ENCODE measurements at places on chromosomes 13 and 19.

DNA sequence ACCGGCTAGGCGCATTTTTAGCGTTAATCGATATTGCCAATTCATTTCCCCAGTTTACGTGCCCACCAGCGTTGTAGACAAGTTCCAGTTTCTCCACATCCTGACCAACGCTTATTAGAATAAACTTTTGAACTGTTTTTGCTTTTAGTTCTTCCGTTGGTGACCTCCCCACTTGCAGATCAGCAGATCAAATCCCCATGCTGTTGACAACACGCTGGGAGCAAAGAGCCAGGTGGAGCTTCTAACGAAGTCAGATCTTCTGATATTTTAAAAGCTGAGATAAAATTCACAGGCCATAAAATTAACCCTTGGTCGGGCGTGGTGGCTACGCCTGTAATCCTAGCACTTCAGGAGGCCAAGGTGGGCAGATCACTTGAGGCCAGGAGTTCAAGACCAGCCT lies 21.2 kb downstream of the RCN3 start:
- no peak for DNase-seq

DNA sequence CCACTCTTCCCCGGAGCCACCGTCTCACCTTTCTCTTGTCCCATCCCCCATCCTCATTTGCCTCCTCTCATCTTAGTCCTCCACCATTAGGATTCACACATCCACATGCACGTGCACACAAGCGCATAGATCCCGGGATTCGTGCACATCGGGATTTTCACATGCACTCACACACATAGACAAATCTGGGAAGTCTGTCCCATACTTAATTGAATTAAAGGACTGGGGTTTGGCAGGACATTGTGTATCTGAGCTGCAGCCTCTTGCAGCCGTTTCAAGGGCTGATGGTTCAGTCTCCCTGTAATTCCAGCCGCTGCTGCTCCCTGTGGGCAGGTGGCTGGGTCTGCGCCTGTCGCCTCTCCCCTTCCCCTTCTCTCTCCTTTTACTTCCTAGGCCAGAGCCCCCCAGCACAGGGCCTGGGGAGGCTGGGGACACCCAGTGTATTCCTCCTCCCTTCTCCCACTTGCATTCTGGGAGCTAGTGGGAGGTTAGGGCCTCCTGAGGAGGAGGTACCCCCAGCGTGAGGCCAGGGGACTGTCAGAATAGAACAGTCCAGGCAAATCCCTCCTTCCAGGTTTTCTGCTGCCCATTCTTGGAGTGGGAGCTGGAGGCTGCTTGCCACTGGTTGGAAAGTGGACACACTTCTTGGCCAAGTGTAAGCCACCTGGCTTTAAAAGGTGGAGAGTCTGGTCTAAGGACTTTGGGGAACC lies 43.6 kb downstream of the LYL1 start:
- no peak for DNase-seq

DNA sequence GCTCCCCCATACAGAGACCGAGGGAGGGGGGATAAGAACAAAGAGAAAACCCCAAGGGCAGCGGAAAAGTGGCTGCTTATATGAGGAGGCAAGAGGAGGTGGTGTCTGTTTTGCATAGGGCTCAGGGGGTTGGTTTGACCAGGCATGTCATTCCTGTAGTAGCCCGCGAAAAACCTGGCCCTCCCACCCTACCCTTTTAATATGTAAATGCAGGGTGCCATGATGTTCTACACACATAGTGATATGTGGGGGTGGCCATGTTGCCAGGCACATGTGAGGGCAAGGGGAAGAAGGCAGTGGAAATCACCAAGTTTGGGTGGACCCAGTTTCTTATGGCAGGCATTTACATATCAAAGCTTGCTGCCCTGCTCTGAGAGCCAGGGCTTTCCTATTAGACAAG lies 203.5 kb upstream of the UBL3 start:
- no peak for DNase-seq

DNA sequence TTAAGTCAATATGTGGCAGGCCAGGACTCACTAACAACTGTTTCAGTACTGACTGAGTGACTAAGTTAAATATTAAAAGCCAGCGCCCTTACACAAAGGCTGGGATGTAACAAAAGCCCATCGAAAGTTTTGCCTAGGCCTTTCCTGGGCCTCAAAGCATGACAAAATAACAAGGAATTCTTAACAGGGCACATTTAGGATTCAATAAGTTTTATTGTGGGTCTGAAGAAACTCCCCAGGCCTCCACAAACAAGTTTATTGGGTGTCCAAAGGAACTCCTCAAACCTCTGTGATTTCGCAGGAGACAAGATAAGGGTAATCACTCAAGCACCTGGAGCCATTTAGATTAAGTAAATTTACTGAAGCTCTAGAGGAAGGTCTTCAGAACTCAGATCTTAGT lies 130.7 kb upstream of the SGCG start:
- DNase-seq, result no peak

GRCh38 chr13:25281193-25281934 lies 5.9 kb downstream of the MTMR6 start:
- no peak for DNase-seq

GRCh38 chr13:25752957-25753551 lies 298.8 kb downstream of the SHISA2 start:
- DNase-seq, result no peak

DNA sequence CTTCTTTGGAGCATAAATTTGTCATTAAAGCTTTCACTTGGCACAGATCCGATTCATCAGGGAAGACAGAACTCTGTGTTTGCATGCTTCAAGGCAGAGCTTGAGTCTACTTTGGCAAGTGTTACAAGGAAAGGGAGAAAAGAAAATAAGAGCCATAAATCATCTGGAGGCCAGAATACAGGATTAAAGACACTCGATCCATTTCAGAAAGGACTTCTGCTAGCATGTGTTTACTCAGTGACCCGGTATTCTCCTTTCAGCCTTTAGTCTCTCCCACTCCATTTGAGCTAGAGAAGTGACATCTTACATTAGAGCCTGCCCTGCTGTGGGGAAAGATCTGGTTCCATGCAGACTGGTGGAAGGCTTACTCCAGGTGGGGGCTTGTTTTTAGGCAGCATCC lies 306.4 kb downstream of the KLF5 start:
- DNase-seq, result no peak

- DNase-seq, result no peak
These were observed 5.6 kb downstream of the C5AR1 start for GRCh38 chr19:47315125-47315821.

DNA sequence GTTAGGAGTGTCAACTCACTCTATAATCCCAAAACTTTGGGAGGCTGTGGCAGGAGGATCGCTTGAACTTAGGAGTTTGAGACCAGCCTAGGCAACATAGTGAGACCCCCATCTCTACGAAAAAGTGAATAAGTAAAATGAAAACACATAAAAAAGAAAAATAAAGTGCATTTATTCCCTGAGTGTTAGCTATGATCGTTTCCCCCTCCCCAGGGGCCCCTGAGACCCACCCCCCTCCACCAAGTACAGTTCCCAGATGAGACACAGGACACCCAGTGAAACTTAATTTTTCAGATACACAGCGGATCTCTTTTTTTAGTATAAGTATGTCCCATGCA lies 28.6 kb upstream of the NANOS3 start:
- no peak for DNase-seq

GRCh38 chr13:83151308-83151660 lies 731.0 kb downstream of the SLITRK1 start:
- DNase-seq, result no peak

- DNase-seq, result no peak
These were observed 113.2 kb downstream of the ESD start for GRCh38 chr13:46683676-46684260.

- no peak for DNase-seq
These were observed 133.0 kb downstream of the DCT start for GRCh38 chr13:94346261-94347019.

DNA sequence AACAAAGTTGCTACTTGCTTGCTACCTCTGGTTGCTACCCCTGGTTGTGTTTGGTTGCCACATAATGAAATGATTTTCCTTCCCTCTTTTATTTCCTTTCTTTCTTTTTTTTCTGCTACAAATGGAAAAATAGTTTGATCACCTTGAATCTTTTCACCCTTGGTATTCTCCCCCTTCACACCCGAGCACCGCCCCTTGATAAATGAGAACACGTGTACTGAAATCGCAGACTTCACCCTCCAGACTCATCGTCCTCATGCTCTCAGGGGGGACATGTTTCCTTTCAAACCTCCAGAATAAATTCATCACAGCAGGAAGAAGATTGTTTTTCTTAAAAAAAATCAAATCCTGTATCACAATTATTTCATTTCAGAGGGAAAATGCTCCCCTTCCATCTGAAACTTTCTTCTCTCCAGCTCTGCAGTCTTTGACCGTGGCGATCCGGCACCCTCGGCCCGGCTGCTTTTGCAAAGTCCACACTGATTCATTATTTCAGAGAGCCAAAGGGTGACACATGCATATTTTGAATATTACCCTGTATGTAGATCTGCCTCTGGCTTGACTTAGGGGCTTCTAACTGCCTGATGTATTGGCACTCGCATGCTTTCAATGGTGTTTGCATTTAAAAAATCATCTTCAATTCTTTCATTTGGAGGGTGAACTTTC lies 222.6 kb upstream of the MAB21L1 start:
- DNase-seq, result no peak

DNA sequence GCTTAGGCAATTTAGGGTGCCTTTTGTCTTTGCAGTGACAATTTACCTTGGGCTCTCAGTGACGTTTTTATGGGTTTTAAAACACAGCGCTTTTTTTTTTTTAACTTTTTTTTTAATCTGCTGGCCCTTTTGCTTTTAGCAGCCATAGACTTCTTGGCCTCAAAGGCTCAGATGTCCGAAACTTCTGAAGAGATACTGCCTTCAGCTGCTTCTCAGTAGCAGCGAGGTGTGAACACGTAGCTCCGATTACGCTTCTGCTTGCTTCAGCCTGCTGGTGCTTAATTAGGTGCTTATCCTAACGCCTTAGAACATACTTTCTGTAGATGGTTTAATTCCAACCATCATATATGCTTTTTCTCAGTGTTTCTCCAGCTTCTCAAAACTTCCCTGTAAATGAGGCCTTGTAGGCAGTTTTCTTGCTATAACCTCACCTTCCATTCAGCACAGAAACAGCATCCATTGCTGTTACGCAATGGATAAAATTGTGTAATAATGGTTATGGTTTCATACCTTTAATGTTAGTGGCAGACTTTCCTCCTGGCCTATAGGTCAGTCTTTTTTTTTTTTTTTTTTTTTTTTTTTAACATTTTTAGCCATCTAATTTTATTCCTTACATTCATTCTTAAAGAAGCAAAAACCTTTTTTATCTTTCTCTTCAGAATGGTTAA lies 723.9 kb downstream of the GPC5 start:
- no peak for DNase-seq

GRCh38 chr19:21269813-21270212 lies 59.4 kb downstream of the ZNF708 start:
- DNase-seq, result no peak

- no peak for DNase-seq
These were observed 32.2 kb upstream of the USP12 start for GRCh38 chr13:27203854-27204253.

- no peak for DNase-seq
These were observed 46.9 kb downstream of the OLFM4 start for GRCh38 chr13:53075356-53076041.

- no peak for DNase-seq
These were observed 4.3 kb downstream of the FAAP24 start for GRCh38 chr19:32976223-32976805.

DNA sequence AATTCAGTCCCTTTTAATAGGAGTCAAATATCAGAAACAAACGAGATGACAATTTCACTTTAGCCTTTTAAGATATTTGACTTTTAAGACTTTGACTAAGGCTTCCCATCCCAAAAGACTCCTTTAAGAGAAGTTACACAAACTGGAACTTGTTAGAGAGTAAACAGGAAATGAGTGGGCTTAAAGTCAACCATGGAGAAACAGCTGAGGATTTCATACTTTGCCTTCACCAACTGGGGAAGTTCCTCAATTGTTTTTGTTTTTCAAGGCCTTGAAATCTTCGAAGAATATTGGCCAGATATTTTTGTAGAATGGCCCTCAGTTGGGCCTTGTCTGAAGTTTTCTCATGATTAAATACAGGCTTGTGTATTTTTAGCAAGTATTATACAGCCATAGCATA lies 227.3 kb downstream of the POU4F1 start:
- no peak for DNase-seq

- no peak for DNase-seq
These were observed 72.4 kb downstream of the STARD13 start for GRCh38 chr13:33213024-33213768.

DNA sequence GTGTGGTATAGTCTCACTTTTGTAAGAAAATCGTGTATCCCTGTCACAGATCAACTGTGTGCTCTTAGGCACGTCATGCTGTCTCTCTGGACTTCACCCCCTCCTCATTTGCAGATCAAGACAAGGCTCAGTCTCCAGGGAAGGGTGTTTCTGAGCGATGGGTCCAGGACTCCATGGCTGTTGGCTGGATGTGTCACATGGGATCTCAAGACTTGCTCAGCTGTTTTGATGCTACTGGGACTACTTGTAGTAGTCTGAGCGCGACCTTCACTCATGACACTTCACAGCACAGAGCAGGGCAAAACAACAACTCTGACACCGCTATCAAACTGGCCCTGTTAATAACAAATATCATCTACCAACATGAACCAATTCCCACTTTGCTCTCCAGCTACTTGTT lies 36.2 kb downstream of the SMAD9 start:
- no peak for DNase-seq

DNA sequence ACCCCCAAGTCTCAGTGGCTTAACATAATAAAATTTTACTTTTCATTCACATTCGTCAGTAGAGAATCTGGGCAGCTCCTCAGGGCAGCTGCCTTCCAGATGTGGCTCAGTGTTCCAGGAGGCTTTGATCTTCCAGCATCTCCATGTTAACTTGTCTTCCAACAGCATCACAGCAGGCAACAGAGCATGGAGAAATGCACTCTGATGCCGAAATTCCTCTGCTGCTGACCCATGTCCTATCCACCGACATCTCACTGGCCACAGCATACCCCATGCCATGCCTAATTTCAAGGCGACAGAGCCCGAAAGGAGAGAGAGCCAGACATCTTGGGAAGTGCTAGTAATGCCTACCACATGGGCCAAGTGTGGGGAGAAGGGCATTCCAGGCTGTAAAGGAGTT lies 64.9 kb upstream of the MEDAG start:
- DNase-seq, result no peak

GRCh38 chr13:79782541-79783205 lies 301.7 kb downstream of the NDFIP2 start:
- peak; percentile 49 for DNase-seq

GRCh38 chr13:31008400-31009115 lies 76.1 kb downstream of the TEX26 start:
- no peak for DNase-seq

- no peak for DNase-seq
These were observed 43.0 kb upstream of the GPR183 start for GRCh38 chr13:99350191-99350590.
